Endothelial cell of coronary artery (primary cell): ENCODE measurements at places on chromosomes 3 and 15. TPM values are rescaled to one million over a fixed set of nuclear protein-coding genes. Genes with fewer than 3 reads are reported as not detected.

CMSS1 gene
- 9.3 and 17.9 TPM in 2 replicates for total RNA-seq

PRR20G gene
- not detected in 2 replicates for total RNA-seq

UPK1B gene
- 1.0 TPM in 1 of 2 replicates, not detected in the other for total RNA-seq

HRG gene
- total RNA-seq, result not detected in 2 replicates

TTLL13 gene
- total RNA-seq, result under 0.01 TPM in 1 of 2 replicates, not detected in the other

ZIC1 gene
- total RNA-seq, result not detected in 2 replicates
